Effector memory CD4-positive, alpha-beta T cell (primary cell): ENCODE measurements at places on chromosomes 16 and 17.

DNA sequence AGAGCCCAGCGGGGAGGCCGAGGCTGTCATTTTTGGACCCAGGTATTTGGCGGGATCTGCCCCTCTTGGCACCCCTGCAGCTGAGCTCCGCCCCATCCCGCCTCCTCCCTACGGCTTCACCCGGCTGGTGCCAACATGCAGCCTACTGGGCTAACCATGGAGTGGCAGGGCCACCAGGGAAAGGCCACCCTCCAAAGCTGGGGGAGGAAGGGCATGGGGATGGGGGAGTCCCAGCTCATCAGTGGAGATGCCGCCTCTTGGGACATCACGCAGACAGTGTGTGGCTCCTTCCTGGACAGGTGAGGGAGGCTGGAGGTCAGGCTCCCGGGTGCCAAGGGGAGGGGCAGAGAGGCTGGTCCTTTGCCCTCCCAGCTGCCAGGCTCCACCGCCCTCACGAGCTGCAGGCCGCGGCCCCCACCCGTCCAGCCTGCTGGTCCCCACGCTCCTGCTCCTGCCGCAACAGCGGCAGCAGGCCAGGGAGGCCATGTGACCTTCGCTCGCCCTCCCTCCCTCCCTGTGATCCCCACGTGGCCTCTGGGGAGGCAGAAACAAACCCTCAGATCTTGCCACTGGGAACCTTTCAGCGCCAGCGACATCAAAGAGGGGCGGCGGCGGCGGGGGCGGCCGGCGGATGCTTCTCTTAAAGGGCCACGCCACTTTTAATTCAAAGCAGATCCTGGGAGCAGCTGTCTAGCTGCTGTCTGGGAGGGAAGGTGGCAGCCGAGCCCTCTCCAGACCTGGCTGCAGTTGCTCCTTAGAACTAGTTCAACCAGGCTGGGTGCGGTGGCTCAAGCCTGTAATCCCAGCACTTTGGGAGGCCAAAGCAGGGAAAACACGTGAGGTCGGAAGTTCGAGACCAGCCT is 6.8 kb upstream of the NOTUM start:
- DNase-seq, result peak; percentile 74

- DNase-seq, result peak; percentile 56
These were observed at the start of gene CDK5R1 for GRCh38 chr17:32486701-32487472. TSS of gene CDK5R1 (plus strand) at chr17:32486993. CDS start at chr17:32487621, 628 bp downstream.

- no peak for DNase-seq
These were observed 1.2 kb upstream of the CBLN1 start for GRCh38 chr16:49282690-49283375.

DNA sequence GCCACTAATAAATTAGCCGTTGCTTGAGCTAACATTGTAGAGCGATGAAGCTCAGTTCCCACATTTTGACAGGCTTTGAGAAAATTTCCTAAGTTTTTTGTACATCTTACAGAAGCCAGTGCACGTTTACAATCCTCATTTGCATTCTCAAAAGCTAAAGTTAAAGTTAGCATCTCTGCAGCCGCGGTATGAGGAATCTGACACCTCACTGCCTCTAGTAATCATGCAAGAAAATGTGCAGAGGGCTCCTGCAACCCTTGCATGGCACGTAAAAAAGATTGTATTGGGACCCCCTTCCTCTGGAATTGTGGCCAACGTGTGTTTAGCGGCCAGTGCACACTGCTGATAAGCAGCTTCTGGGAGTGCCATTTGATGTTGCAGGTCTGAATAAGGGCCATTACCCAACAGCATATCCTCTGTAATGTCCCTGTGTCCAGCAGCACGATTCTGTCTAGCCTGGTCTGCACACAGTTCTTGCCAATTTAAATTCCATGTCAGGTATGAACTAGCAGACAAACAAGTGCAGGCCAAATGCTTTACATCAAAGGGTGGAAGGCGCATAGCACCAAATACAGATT is 12.4 kb upstream of the ZNF689 start:
- DNase-seq, result no peak

DNA sequence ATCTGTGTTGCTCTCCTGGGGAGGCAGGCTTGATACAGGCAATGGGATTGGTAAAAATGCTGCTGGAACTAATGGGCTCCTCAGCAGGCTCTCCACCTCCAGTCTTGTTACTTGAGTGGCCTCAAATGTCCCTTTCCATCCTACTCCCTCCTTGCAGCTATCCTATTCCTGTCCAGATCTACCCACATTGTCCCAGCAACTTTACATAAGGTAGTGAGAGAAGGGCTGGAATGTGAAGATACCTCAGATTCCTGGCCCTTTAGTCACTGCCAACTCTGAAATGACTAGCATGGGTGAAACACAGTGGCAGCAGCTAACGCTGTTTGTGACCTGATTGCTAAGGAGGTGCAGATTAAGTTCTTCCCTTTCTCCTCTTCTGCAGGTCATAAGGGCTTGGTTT is 210.1 kb upstream of the HS3ST4 start:
- no peak for DNase-seq

DNA sequence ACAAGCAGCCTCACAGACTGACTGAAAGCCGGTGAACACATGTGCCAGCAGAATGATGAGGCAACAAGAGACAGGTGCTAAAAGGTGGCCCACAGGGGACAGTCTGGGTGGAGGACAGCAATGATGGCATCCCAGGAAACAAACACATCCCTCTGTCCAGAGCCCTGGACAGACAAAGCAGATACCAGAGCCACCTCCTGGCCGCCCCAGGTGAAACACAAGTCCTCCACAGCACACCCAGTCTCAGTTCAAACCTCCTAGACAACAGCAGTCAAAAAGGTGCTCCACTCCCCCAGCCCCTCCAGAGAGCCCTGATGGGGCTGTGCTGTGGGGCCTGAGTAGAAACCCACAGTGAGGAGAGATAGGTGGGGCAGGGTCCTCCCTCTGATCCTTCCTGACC is 20.3 kb upstream of the CDH5 start:
- no peak for DNase-seq
